ENCODE measurements at places on chromosomes 12 and 14.

- DNase-seq = peak; percentile 31
These were observed 3.3 kb downstream of the OR10AD1 start for GRCh38 chr12:48199774-48200221.

DNA sequence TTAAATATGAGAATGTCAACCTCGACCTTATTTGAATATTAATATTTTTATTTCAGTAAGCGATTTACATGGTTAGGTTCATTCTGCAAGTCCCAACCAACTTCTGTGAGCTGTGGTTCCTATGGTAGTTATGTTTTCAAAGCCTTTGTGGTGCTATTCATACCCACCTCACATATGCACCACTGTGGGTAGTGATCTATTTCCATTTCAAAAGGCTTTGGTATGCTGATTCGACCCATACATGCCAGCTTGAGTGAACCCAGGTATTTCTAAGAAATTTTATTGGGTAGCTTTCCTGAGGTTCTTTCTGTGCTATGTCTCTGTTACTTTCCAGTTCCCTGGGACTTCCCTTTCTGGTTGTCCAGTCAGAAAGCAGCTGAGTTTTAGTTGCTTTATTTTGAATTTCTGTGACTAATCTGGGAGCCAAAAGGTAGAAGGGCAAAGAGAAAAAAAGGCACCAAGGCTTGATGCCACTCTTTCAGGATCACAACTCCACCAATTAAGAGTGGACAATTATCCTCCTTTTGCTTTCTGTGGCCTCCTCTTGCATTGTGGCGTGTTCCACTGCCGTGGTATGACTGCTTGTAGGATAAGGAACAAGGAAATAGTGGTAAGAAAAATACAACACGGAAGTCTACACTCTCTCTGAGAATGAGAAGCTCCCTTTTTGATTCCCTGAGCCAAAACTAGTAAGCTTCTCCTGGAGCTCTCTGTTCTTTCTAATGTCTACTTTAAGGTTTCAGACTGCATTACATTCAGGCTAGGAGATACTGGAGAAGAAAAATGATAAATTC lies 729.1 kb downstream of the NOVA1 start:
- DNase-seq = no peak

DNA sequence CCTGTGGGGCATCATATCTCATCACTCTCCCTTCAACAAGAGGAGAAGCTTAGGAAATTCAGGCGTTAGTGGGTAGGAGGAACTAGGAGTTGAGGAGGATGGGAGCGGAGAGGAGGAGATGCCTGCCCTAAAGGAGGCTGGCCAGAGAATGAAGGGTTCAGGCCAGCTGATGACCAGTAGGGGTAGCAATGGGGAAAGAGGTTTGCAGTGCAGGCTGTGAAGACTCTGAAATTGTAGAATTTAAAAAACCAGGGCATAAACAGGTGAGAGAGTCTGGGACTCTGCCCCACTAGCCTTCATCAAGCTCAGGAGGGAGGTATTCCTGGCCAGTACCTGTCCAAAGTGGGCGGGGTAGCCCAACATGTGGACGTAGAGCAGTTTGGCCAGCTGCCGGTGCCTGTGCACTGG lies 809 bp downstream of the AP1G2 start:
- DNase-seq = no peak

DNA sequence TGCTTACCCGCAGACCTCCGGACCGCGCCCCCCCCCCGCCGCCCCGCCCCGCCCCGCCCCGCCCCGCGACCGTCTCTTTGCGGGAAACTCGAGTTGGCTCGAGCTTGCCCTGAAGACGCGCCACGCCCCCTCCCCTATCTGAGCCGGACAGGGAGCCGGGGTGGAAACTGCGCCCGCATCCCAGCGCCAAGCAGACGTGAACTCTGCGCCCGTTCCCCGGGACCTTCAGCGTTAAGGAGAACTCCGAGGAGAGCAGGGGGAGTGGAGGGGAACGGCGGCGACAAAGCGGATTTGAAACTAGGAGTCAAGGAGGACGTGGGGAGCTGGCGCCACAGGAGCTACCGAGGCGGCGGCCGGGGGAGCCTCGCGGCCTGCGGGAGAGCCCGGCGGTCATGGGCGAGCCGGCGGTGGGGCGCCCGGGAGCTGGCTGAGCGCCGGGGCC lies at the start of gene KCNK13:
KCNK13 (plus strand) TSS at position 310 of the 442 bp plus-strand sequence. CDS start 212 bp downstream, outside the sequence.
- DNase-seq = no peak

GRCh38 chr12:3713483-3713882 lies 39.4 kb downstream of the CRACR2A start:
- DNase-seq = no peak

- no peak for DNase-seq
These were observed 4.2 kb downstream of the DDX51 start for GRCh38 chr12:132139912-132140311.

DNA sequence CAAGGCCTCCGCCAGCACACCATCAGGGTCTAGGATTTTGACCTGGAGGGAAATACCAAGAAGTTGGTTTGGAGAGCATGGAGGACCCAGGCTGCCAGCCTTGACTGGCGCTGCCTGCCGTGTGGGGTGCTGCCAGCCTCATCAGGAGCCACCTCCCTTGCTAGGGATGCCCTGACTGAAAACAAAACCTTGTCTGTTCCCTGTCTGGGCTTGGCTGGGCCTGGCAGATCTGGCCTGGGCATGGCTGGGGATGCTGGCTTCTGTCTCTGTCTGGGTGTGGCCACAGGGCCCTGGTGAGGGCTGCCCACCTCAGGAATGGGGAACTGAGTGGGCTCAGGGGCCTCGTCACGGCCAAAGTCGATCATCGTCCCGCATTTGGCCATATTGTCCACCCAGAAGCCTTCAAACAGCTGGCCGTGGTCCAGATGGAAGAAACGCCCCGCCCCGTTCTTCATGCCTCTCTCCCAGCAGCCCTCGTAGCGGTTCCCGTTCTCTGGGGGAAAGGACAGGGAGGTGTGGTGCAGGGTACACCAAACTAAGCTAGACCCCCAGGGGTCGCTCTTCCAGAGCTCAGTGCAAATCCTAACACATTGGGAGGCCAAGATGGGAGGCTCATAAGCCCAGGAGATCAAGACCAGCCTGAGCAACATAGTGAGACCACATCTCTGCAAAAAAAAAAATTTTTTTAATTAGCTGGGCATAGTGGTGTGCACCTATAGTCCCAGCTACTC lies 16.5 kb downstream of the MORN3 start:
- DNase-seq = no peak

DNA sequence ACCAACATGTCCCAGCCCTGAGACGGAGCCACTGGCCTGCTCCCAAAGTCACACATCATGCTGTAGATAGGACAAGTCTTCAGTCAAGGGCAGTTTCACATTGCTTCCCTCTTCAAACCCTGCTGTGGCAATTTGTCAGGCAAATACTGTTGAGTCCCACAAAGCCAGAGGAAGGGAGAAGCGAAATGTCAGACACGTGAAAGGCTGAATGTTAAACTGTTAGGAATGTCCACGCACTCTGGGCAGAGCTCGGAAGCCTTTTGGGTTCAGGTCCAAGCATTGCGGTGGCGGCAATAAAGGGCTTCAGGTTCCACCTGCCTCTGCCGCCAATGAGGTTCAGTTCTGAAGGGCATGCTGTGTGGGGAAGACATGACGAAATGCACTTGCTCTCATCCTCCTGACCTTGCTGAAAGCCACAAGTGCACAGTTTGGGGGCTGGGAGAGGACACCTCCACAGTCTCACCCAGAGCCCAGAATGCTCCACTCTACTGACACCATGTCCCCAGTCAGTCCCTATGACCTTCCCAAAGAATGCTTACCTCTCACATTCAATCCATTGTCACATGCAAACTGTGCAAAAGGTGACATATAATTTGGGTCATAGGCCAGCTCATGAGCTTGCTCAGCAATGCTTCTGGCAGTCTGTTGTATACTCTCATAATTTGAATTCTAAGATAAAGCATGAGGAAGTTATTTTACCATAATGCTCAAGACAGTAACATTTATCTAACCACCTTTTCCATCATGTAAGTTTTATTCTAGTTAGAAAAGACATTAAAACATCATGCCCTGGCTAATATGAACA lies 35.7 kb downstream of the RAD9B start:
- no peak for DNase-seq

DNA sequence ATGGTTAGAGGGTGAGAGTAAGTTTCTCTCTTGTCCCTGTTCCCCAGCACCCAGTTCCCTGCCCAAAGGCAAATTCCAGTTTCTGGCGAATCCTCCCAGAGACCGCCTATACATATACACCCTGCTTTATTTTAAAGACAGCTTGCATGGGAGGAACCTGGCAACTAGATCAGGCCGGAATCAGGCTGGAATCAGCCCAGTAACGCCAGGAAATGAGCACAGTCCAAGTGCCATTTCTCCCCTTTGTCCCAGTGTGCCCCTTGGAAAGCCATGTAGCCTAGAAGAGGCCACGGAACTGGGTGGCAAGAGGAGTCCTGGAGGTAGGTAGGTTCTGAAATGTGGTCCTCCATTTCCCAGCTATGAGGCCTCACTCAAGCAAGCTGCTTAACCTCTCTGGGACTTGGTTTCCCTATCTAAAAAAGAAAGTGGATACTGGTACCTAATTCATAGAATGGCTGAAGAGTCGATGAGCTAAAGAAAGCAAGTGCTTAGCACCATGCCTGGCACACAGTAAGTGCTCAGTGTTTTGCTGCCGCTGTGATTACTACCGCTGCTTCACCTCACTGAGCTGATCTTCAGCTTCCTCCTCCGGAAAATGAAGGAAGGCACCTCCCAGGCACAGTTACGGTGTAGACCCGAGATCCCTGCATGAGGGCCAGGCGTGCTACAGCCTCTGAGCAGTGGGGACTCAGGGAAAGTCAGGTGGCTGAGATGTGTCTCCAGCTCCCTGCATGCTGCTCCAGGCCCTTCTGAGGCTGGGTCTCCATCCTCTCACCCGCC lies 36.4 kb downstream of the PITPNM2 start:
- DNase-seq = no peak

DNA sequence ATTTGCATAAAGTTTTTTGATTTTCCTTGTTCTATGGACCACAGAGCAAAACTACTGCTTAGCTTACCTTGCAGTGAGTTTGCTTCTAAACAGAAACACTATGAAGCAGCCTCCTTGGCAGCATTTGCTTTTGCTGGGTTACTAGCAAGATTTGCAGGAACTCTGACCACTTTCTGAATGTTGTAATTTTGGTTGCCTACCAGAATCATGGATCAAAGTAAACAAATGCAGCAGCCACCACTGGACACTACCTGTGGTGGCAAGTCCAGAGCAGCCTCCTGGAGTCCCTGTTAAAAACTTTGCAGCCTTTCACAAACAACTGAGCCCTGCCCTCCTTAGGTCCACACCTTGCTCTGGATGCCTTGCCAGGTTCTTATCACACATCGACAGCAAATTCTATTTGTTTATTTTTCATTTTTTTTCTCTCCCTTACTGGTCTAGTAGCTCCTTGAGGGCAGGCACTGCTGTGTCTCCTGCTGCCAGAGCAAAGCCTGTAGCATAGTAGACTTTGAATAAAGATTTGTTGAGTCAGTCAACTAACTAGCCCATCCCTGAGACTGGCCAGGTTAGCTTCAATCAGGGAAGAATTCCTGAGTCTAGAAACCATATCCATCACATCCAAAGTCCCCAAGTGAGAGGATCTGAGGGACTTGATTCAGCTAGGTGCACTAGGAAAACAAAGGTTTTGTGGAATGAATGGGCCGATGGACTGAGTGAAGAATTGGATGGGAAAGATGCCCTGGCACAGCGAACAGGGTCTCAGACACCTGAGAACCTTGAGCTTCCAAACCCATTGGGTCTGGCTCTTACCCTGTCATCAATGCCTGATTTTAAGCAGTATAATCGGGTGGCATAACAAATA lies 5.7 kb downstream of the TTC6 start:
- no peak for DNase-seq

DNA sequence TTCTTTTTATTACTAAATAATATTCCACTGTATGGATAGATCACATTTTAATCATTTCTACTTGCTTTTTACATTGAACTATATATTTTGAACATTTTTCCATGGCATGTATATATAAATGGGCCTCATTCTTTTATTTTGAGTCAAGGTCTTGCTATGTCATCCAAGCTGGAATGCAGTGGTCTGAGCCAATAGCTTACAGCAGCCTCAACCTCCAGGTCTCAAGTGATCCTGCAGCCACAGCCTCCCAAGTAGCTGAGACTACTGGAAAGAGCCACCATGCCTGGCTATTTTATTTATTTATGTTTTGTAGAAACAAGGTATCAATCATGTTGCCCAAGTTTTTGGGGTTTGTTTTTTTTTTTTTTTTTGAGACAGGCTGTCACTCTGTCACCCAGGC lies 7.6 kb downstream of the FCF1 start:
- DNase-seq = no peak

DNA sequence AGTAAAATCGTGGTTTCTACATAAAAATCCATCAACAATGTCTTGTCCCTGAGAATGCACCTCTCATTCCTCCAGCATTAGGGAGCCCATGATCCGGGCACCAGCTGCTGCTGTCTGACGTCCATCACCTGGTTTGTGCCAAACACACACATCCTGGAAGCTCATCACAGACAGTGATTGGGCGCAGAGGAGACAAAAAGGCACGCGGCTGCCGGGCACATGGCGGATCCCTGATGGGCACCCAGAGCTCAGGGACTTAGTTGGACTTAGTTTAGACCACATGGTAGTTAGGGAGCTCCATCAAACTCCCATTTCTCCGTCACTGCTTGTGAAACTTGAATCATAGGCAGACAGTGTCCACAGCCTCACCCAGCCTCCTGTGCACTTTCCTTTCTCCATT lies 1059.3 kb downstream of the TMEM121 start:
- DNase-seq = no peak

GRCh38 chr12:58140395-58140794 lies 199.0 kb downstream of the ATP23 start:
- no peak for DNase-seq

DNA sequence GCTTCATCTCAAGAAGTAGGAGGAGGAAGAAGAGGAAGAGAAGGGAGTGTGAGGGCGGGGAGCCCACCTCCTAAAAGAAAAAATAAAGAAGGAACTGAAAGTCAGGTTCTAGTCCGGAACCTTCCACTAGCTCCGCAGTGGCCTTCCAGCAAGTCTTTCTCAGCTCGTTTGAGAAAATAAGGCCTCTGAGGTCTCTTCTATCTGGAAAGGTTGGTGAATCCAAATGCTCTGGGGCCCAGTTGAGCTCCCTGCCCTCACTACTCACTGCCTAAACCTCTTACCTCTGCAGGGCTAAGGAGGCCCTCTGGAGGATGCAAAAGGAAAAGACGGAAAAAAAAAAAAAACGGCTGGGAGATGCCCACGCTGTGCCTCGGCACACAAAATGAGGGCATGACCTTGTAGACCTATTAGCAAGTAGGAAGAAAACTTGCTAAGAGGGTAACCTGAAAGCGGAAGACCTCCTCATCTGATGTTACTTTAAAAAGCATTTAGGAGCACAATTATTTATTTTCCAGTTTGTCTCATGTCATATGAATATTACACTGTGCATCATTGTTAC lies 35.9 kb downstream of the FBLN5 start:
- DNase-seq = peak; percentile 35

- no peak for DNase-seq
These were observed 99.7 kb downstream of the FGD4 start for GRCh38 chr12:32499048-32499447.

GRCh38 chr14:69993326-69993725 lies 114.1 kb downstream of the SMOC1 start:
- DNase-seq = no peak

- DNase-seq = no peak
These were observed 44.3 kb downstream of the TMTC1 start for GRCh38 chr12:29739279-29739991.

GRCh38 chr12:44842669-44843068 lies 33.4 kb downstream of the NELL2 start:
- DNase-seq = no peak
